Left cardiac atrium (tissue), 4 donors: ENCODE measurements at places on chromosomes 5 and 9. TPM values are rescaled to one million over a fixed set of nuclear protein-coding genes. Genes with fewer than 3 reads are reported as not detected.

Gene SOWAHA
- not detected for total RNA-seq

Gene ASS1
- 88.1 TPM for total RNA-seq

Gene ENG
- total RNA-seq: 392 TPM

Gene MATR3
- 104 TPM for total RNA-seq

Gene ZFAND5
- total RNA-seq: 151 TPM

Gene FREM1
- total RNA-seq: 1.8 TPM

Gene FOXD4L5
- 0.10 TPM for total RNA-seq

Gene GSN
- total RNA-seq: 1,287 TPM

Gene TXN
- total RNA-seq: 63.8 TPM

Gene UGT3A2
- 0.18 TPM for total RNA-seq

Gene PCDHB14
- total RNA-seq: 5.8 TPM
